ENCODE measurements at places on chromosomes 7 and 10.

DNA sequence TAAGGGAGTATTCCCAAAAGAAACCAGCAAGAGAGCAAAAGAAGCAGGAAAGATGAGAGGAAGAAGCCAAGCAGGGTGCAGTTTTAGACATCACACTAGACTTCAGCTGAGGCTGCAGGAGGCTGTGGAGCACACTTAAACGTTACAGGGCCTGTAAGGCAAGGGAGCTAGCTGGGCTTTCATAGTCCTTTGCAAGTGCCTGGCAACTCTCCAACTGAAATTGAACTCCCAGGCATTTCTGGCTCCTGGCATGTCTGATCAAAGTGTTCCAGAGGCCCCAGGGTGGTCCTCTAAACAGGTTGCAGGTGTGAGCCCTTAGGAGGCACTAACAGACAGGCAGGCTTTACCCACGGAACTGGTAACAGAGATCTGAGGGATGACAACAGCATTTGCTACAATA is 750.2 kb downstream of the XPNPEP1 start:
- DNase-seq: no peak

- DNase-seq: no peak
These were observed 142.6 kb upstream of the KAT6B start for GRCh38 chr10:74683621-74684364.

DNA sequence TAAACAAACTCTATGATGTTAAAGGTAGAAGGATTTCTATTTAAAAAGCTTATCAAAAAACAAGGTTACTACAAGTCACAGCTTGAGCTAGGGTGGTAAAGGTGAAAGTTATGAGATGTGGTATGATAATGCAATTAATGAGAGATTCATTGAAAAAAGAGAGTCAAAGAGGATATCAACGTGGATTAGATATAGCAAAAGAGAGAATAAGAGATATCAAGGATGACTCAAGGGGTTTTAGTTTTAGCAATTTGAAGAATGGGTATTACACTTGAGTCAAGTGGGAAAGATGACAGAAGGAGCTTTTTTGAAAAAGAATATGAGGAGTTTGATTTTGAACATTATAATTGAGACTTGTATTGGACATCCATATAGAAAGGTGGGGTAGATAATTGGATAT is 59.8 kb downstream of the NUTM2E start:
- no peak for DNase-seq

GRCh38 chr7:98922392-98923187 is 44.3 kb downstream of the TRRAP start:
- no peak for DNase-seq

DNA sequence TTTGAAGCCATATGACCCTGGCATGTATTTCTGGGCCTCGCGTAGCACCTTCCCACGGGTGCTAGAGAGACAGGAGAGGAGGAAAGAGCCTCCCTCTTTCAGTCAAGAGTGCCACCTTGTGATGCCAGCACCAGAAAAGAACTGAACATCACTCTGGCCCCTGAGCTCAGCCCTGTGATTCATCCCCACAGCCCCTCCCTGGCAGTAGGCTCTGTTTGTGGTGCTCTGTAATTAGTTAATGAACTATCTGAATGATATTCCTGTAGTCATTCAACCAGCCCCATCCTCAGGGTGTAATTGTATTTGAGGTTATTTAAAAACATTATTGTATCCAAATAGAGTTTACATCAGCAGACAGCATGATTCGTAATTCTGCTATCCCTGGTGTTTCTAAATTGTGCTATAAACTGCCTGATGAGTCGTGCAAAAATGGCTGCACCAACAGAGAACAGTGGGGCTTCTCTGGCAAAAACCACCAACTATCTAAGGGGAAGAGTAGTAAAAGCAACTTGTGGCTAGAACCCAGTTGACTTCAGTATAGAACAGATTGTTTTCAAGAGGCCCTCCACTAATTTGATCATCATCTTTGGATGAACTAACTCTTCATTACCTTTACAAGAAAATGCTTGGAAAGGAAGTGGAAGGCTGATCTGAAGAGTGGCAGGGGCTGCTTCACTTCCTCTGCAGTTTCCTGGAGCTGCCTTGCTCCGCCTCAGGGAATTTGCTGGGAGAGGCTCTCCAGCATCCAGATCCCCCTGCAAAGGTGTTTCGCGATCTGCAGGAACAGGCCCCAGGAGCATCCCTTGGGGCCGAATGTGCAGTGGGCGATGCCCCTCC is 23.7 kb upstream of the TIAL1 start:
- DNase-seq: no peak

DNA sequence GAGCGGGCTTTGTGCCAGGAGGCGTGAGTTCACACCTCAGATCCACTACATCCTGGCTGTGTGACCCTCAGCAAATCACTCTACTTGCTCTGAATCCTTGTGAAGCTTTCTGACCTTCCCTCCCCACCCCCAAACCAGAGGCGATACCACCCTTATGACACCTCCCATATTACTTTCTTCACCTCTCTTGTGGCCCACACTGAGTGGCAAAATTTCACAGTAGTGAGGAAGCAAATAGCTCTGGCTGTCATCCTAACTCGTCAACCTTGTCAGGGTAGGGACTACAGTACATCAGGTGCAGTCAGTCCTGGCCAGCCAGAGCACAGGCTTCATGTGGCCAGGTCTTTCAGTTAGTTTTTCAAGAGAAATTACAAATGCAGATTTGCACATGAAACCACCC is 19.1 kb downstream of the COL13A1 start:
- DNase-seq: no peak

DNA sequence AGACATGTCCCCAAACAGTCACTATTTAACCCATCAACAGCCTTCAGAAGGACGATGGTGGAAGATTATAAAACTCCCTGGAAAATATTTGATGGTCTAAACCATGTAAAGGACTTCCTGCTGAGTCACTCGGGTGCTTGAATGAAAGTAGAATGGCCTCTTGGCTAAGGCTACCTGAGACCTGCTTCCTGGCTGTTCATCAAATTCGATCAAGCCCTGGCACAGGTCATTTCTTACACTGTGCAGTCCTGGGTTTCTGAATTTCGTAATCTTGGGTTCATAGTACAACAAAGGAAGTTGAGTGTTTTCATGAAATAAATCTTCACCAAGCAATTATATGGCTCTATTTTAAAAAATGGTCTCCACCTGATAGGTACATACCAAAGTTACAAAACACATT is 260.3 kb upstream of the RNF32 start:
- DNase-seq: no peak

- no peak for DNase-seq
These were observed 158.9 kb downstream of the MLLT10 start for GRCh38 chr10:21692916-21693315.

- DNase-seq: no peak
These were observed 78.1 kb downstream of the CXCL12 start for GRCh38 chr10:44306762-44307161.

GRCh38 chr10:116752563-116752962 is 10.2 kb upstream of the HSPA12A start:
- no peak for DNase-seq

GRCh38 chr7:14341200-14341775 is 351.8 kb upstream of the ETV1 start:
- DNase-seq: no peak

DNA sequence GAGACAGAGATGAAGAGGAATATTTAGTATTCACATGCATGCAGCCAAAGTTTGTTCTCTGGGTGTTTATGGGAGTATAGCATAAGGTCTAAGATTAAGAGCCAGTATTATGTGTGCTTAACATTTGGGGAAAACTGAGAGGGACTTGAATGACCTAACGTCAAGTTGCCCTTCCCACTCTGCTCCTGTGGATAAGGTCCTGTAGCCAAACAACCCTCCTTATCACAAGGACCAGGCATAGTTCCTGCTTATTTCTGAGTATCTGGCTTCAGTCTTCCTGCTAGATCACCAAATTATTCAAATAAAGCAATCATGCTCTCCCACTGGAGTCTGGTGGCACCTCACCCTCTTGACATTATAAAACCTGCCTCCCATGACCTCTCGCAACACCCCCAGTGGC is 137.9 kb upstream of the SEMA3E start:
- DNase-seq: no peak

GRCh38 chr10:118007773-118008172 is 39.0 kb downstream of the RAB11FIP2 start:
- no peak for DNase-seq

DNA sequence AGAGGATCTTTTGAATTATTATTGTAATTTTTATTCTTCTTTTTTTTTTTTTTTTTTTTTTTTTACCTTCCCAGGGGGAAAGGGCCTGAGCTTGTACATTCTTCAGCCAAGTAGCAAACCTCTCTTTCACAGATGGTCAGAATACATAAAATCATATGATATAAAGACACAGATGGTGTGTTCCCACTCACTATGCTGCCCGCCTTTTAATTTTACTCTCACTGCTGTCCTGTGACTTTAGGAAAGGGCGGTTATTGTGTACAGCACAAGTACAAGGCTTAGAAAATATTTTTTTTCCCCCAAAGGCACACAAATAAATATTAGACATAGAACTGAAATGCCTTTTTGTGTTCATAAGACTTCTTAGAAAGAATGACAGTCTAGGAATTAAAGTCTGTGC is 213.6 kb downstream of the RPS24 start:
- DNase-seq: no peak

DNA sequence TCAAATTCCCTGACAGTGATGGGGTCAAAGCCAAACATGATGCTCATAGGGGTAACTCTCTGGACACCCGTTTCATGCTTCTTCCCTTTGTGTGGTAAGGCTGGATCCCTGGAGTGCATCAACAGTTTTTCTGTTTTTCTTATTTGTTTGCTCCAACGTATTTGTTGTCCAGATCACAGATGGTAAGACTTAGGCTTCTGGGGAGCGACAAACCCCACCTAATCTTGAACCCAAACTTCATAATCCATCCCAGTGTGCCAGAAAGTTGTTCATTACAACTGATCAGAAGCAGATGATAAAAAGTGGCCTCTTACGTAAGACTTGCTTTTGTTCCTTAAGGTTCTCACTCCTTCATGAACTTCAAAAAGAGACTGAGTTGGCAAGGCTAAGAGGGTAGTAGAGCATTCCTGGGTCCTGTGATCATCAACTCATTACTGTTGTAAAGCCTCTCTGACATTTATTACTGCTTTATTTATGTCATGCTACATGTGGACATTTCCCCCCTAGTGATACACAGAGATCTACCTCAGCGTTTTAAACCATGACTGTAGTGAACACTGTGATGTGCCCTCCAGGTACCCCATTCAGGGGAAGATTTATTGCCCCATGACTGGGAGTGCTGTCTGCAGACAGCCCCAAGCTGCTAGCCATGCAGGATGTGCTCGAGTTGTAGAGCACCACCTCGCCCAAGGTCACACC is 125.6 kb downstream of the CCDC71L start:
- no peak for DNase-seq

GRCh38 chr10:48247680-48248079 is 26.8 kb downstream of the FRMPD2 start:
- no peak for DNase-seq

DNA sequence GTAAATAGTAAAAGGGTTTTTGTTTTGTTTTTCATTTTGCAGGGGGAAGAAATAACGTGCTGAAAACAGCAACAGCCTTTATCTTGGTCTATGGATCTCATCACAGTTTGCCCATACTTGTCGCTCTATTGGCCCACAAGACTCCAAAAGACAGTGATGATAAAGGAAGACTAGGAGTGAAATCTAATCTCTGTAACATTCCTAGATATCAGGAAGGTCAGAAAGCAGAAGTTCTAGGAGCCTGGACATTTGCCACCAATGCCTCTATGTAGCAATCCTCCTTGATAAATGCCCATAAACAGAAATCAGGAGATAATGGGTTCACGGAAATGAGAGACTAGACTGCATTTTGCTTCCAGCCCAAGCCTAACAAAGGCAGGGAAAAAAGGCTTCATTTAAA is 8.9 kb downstream of the CUBN start:
- DNase-seq: no peak

- DNase-seq: no peak
These were observed 9.9 kb upstream of the RPEL1 start for GRCh38 chr10:103235775-103236174.

DNA sequence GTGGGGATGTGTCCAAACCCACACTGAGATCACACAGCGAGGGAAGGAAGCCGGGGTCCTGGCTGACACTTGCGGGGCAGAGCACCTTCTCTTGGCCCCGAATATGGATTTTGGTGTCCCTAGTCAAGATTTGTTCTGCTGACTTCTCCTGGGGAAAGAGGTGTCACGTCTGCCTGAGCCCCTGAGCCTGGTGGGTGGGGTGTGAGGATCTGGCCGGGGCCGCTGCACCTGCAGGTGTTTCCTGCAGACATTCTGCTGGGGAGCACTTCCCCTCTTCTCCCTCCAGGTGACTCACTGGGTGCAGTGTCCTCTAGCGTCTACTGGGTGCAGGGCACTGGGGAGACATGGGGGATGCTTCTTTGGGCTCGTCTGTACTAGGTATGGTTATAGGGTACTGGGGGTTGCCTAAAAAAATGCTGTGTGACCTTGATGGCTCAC is 99.2 kb downstream of the GRK5 start:
- peak; percentile 61 for DNase-seq

DNA sequence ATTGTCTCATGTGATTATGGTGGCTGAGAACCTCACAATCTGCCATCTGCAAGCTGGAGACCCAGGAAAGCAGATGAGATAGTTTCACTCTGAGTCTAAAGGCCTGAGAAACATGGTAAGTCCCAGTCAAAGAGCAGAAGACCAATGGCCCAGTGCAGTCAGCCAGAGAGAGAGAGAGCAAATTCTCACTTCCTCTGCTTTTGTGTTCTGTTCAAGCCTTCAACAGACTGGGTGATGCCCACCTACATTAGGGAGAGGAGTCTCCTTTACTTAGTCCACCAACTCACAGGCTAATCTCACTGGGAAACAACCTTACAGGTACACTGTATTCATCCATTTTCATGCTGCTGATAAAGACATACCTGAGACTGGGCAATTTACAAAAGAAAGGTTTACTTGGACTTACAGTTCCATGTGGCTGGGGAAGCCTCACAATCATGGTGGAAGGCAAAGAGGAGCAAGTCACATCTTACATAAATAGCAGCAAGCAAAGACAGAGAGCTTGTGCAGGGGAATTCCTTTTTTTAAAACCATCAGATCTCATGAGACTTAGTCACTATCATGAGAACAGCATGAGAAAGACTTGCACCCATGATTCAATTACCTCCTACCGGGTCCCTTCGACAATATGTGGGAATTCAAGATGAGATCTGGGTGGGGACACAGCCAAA is 4.7 kb upstream of the FRMPD2 start:
- no peak for DNase-seq

GRCh38 chr7:105779856-105780780 is 96.3 kb downstream of the ATXN7L1 start:
- DNase-seq: no peak
